ENCODE measurements at places on chromosomes 11 and 22.

DNA sequence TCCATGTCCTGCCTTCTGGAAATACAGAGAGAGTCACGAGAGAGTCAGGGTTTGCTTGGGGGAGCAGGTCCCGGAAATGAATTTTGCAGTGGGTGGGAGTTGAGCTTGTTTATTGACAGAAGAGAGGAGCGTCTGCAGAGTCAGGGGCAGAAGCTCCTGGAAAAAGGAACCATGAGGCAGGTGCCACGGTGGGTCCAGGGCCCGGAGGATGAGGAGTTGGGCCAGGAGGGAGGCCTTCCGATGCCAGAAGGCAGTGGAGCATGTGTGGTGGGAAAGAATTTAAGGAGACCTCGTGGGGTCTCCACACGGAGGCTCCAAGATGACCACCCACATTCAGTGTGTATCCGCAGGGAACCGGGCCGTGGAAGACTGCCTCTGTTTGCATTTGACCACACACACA is 461.2 kb downstream of the BRD1 start:
- no peak for DNase-seq

DNA sequence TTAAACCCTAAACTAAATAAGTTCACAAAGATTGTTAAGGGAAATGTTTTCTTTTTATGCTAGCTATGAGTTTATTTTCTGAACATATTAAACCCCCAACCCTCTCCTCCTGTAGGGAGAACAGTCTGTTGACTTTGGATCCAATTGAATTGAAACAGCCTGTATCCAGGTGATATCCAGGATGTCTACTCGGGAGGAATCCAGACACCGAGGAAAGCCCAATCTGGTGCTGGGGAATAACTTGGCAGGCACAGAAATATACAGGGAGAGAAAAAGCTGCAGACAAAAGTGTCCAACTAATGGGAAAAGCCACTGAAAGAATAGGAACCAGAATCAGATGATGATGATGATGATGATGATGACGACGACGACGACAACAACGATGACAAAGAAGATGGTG is 93.9 kb upstream of the API5 start:
- DNase-seq = no peak

GRCh38 chr11:60857378-60858232 is 1.9 kb upstream of the PTGDR2 start:
- DNase-seq = no peak

DNA sequence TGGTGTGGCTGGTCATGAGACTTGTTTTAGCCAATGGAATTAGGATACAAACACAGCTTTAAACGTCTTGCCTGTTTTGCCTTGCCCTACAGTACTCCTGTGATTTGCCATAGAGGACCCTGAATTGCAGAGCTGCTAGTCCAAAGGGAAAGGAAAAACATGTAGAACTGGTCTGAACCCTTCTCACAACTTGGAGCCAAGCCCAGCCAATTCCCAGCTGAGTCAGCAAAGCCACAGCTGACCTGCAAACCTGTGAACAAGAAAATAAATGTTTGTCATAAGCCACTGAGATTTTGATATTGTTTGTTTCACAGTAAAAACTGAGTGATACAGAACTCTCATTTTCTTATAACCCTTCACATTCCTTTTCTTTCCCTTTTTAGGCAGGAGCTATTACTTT is 360.5 kb upstream of the API5 start:
- DNase-seq = no peak

DNA sequence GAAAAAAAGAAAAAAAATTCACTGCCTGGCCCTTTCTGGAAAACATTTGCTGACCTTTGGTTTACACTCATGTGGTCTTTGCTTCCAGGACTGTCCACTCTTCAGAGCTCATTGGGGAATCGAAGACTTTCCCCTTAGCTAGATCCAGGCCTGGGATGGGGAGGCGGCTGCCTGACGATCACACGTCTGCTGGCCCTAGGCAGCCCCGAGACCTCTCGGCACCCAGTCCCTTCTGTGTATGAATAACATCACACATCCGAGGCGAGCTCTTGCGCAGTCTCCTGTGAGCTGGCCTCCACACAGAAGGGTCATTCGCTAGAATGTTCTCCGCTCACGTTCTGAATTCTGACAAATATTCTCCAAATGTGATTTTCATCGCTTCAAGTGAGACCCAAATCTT is 25.7 kb upstream of the GAL start:
- no peak for DNase-seq
